Mesendoderm (in vitro differentiated cells): ENCODE measurements at places on chromosomes 5 and 9.
A peak's percentile ranks its signal among the peaks of the same experiment; 100 is the strongest.

DNA sequence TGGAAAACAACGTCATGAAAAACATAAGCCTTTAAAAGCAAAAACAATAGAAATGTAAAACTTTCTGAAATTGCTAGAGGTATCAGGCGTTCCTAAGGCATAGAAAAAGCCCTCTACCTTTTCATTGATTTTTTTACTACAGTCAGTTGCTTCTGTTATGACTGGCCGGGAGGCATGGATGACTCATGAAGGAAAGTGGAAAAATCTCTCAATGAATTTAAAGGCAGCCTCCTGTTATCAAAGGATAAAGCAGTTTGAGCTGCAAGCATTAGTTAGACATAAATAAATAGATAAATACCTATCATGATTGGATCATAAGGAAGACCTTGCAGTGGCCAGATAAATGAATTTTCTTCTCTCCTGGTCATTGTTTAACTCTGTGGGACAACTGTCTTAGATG is 281.6 kb downstream of the MAST4 start:
- no peak for DNase-seq

GRCh38 chr5:62931153-62931950 is 352.7 kb downstream of the LRRC70 start:
- no peak for DNase-seq

DNA sequence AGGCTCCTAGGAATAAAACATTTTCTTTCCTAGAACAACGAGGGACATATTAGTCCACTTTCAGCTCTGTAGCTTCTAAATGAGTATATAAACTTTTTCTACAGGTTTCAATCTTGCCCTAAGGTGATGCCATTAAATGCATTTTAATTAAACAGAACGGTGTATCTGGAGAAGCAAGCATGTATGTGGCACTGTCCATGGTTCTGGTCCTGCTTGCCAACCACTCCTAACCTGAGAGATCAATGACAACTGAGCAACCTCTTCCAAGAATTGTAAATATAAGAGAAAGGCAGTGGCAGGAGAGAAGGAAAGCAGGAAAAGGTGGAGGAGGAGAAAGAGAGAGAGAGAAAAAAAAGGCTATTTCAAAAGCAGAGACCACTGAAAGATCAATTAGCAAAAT is 95.6 kb upstream of the SPOCK1 start:
- DNase-seq, result no peak

- peak; percentile 54 for DNase-seq
These were observed 483 bp downstream of the FBXL7 start for GRCh38 chr5:15500325-15501001.

DNA sequence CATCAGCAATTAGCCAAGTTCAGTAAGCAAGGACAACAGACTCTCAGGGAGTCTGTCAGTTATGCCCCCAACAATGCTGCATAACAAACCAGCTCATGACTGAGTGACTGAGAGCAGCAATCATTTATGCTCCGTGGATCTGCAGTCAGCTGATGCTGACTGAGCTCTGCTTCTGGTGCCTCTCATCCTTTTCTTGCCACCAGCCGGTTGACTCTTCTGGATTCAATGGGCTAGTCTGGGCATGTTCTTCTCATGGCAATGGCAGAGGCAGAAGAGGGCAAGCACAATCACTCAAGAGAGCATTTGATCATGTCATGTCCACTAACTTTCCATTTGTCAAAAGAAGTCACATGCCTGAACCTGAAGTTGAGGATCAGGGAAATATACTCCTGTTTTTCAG is 157.0 kb upstream of the NTRK2 start:
- no peak for DNase-seq

GRCh38 chr9:87876708-87877107 is 6.0 kb upstream of the SPATA31E1 start:
- no peak for DNase-seq

GRCh38 chr9:76438841-76439588 is 20.0 kb upstream of the GCNT1 start:
- no peak for DNase-seq

DNA sequence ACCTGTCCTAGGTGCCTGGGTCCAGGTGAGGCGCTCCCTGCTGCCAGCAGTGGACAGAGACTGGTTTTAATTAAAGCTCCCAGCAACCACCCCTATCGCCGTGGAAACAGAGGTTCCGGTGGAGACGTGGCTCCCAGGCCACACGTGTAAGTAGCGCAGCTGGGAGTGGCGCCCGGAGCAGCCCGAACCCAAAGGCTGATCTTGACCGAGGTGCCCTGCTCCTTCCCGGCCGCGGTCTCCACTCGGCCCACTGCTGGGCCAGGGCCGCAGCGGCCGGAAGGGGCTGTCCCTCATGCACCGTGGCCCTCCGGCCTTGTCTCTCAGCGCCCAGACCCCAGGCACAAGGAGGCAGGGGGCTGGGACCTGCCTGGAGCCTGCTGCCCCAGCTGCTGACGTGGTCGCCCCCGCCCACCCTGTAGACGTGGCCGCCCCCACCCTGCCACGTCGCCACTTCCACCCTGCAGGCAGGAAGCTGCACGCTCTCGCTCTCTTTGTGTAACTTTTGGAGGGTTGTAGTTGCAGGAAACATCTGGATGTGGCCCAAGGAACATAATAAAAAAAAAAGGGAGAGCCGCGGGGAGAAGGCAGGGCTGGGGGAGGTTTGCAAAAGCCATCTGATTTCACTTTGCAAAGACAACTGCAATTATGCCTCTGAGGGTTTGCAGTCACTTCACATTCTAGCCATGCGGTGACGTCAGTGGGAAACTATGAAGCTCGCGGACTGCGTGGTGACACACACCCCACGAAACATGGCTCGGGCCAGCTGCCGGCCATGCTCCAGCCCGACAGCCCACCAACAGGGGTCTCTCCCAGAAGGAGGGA is 129.9 kb downstream of the RXRA start:
- peak; percentile 86 for DNase-seq

GRCh38 chr5:1737790-1738405 is 61.7 kb downstream of the MRPL36 start:
- peak; percentile 36 for DNase-seq

DNA sequence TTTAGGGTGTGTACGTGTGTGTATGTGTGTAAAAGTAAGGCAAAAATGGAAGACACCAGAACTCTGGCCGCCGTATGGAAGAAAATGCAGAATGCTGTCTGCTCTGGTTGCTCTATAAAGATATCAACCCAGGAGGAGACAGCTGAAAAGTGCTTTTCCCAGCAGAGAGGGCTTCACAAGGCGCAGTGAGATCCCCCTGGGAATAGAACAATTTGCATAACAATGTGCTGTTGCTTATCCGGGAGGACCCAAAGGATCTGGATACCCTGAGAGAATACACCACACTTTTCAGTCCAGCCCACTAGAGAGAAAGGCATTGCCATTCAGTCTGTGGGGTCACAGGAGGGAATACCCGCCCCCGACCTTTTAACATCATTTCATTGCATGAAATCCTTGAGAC is 230.6 kb downstream of the EBF1 start:
- peak; percentile 35 for DNase-seq
